Renal cortical epithelial cell (primary cell): ENCODE measurements at places on chromosomes 12 and 14.

DNA sequence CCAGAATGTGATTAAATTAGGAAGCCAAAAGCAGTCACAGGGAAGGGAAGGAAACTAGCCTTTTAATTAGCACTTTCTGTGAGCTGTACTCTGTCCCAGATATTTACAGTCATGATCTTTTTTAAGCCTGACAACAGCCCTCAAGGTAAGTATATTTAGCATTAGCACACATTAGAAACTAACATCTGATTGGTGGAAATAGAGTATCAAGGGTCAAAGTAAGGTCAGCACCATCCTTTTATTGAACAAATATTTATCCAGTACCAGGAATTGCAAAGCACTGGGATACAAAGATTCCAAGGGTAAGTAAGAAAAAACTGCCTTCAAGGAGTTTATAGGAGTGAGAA lies 28.2 kb downstream of the RPGRIP1 start:
- DNase-seq, result peak; percentile 20

DNA sequence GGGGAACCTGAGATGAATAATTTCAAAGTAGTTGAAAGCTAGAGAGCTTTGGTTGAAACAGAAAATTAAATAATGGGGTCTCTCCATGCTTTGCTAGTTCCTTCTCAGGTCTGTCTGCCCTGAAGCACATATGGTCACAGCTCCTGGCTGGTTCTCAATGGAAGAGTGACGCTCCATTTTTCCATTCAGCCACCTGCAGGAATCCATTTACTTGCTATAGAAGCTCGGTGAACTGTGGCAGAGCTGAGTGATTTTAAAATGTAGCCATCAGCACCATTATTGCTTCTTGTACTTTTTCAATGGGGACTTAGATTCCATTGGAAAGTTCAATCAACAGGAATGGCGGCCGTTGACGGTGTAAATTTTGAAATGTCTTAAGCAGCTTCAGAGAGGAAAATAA lies 525.2 kb downstream of the GLT1D1 start:
- DNase-seq, result no peak

DNA sequence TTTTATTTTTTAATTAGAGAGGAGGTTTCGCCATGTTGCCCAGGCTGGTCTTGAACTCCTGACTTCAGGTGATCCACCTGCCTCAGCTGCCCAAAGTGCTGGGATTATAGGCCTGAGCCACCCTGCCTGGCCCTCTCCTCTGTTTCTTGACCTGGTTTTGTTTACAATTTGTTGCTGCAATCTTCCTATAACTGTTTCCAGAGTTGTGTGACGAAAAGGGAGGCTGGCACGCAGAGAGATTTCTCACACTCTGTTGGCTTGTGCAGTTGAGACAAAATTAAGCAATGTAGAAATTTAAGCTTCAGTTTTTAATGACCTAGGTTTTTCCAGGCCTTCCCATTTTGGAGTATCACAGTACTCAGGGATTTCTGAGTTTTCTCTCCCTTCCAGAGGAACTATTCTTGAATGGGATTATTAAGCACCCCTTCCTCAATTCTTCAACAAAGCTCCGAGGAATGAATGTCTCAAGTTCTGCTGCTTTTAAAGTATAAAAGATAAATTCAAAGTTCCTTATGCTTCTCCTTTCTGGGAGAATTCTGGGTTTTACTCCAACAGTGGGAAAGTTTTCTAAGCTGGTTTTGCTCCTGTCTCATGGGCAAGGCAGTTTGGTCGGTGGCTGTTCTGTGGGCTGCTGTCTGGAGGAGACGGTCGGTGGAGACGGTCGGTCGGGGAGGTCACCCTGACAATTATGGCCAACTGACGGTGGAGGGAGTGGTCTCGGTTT lies 20.4 kb upstream of the FOS start:
- DNase-seq, result no peak

DNA sequence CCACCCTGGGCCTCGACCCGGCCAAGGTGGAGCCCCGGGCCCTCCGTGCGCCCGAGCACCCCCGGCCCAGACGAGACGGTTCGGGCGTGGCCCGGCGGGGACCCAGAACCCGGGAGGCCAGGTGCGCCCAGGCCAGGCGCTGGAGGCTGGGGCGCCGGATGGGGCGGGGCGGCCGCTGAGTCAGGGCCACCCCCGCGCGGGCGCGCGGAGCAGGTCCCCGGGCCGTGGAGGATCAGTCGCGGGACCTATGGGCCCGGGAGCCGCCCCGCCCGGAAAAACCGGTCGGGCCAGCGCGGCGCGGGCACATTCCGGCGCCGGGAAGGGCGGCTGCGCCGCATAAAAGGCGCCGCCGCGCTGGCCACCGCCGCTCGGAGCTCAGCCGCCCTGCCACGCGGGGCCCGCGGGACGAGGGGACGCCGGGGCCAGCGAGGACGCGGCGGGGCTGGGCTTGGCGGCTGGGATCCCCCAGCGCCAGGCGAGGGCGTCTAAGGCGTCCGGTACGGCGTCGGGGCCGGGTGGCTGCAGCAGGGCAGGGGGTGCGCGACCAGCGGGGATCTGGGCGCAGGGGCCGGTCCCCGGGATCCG lies 21.5 kb upstream of the KIF26A start:
- DNase-seq, result no peak

- DNase-seq, result no peak
Observed at GRCh38 chr14:54354096-54354495, 42.7 kb upstream of the CDKN3 start.

GRCh38 chr12:122403831-122404230 lies 18.6 kb downstream of the CLIP1 start:
- DNase-seq, result no peak

DNA sequence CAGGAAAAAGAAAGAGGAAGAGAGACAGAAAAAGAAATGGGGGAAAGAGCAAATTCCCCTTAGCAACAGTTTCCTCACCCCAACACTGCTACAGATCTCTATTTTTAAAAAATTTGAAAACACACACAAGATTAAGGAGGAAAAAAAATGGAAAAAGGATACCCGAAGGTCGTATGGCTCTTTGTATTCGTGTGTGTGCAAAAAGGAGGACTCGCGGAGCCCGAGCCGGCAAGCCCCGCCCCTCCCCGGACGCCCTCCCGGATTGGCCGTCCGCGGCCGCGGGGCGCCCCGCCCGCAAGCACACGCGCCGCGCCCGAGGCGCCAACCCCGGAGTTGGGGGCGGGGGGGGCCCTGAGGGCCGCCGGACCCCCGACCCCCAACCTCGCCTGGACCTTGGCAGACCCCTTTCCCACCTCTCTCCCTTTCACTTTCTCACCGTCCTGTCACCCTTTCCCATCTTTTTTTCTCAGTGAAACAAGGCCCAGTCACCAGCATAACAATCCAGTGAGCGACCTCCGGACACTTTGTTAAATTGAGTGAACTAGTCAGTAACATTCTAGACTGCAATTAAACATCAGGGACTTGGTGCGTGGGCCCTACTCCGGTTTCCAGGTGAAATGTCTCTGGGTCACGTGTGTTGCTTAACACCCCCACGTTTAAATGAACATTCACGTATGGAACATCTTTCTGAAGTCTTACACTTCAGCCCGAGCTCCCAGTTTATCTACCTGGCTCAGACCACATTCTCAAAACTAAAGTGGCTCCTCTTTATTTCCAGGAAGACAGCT lies at the start of gene C14orf93:
Gene C14orf93 (minus strand): TSS at position 205 of the 788 bp plus-strand sequence. CDS start 11,120 bp downstream, outside the sequence.
- peak; percentile 28 for DNase-seq

GRCh38 chr14:58763210-58763609 lies 125.4 kb downstream of the DACT1 start:
- DNase-seq, result no peak

DNA sequence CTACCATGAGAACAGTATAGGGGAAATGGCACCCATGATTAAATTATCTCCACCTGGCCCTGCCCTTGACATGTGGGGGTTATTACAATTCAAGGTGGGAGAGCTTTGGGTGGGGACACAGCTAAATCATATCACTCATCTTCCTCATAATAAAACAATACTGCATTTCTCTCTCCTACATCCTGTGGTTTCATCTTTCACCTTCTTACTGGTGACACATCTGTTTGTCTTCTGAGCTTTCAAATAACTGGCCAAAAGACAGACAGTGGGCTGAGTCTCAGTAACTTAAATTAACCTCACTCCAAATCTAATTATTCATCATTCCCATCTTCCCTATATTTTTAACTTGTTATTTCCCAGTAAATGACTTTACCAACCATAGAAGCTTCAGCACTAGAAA lies 729.7 kb upstream of the USP15 start:
- no peak for DNase-seq

DNA sequence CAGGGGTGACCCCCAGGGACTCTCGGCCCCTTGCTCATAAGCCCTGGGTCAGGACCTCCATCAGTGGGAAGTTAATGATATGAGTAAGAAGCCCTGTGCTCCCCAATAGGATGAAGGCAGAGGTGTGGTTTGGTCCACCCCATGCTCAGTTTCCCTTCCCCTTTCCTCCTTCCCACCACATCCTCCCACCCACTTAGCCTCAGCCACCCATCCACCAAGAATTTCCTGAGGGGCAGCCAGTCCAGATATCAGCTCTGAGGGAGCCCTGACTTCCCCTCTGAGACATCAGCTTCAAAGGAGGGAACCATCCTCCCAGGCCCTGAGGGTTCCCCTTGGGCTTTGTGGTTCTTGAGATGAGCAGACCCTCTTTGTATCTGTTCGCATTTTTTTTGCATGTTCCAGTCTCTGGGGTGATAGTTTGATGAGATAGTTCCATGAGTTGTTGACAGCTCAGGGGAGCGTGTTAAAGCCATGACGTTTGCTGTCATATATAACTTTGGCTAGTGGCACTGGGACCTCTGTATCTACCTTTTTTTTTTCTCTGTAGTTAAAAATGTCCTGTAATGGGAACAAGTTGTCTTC lies 71.2 kb downstream of the LGMN start:
- DNase-seq, result no peak

DNA sequence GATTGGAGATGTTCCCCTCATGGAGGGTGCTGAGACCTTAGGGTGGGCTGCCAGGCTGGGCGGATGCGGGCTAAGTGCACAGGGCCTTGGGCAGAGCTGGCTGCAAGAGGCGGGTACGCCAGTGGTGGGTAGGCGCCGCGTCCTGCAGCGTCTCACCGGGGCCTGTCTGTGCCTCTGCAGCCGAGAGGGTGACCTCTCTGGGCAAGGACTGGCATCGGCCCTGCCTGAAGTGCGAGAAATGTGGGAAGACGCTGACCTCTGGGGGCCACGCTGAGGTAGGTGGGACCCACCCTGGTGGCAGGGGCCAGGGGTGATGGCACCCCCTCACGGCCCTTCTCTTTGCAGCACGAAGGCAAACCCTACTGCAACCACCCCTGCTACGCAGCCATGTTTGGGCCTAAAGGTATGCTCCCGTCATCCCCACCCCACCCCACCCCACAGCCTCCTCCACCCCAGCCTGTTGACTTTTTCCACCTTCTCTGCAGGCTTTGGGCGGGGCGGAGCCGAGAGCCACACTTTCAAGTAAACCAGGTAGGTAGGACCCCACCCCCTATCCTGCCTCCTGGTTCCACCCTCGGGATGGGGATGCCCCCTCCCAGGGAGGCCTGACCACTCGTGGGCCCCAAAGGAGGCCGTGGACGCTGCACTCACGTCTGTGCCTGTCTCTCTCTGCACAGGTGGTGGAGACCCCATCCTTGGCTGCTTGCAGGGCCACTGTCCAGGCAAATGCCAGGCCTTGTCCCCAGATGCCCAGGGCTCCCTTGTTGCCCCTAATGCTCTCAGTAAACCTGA lies 1.5 kb downstream of the CRIP1 start:
- no peak for DNase-seq

GRCh38 chr14:64525354-64525753 lies 15.2 kb upstream of the HSPA2 start:
- DNase-seq, result no peak

- DNase-seq, result no peak
Observed at GRCh38 chr12:11758510-11759493, 109.3 kb downstream of the ETV6 start.

GRCh38 chr14:79551523-79551922 lies 659.8 kb downstream of the DIO2 start:
- no peak for DNase-seq

DNA sequence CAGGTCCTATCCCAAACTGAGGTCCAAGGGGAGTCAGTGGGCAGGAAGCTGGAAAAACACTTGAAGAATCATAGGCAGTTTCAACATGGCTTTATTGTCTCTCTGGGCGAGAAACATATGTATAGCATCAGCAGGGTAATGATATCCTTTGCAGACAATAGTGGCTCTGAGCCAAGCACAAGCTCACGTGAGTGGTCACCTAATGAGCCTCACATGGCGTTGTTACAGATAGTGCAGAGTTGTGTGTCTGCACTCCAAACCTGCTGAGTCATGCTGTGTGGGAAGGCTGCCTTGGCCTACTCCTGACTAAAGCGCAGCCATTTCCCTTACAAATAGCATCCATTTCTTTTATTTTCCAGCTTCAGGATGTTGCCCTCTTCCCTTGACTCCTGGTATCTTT lies 105.2 kb upstream of the SYT1 start:
- DNase-seq, result peak; percentile 16

- no peak for DNase-seq
Observed at GRCh38 chr14:98834119-98834518, 437.9 kb downstream of the BCL11B start.

GRCh38 chr14:22535126-22535525 lies 53.9 kb downstream of the DAD1 start:
- no peak for DNase-seq

DNA sequence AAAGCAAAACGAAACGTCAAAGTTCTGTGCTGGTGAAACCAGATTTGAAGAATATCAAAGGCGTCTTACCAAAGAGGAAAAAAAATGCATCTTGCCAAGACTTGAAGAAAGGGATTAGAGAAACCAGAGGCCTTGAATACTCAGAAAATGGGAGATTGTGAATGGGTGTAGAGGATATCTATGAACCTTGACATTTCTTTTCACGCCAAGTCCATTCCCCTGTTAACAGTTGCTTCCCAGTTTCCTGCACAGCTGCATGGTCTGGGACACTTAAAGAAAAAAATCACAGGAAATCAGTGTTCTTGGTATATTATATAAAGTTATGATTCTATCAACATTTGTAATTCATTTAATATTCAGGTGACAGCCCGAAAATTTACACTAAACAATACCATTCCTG lies 1.4 kb upstream of the GTF2A1 start:
- DNase-seq, result no peak

GRCh38 chr12:64450711-64451486 lies 1.0 kb upstream of the TBK1 start:
- peak; percentile 55 for DNase-seq

DNA sequence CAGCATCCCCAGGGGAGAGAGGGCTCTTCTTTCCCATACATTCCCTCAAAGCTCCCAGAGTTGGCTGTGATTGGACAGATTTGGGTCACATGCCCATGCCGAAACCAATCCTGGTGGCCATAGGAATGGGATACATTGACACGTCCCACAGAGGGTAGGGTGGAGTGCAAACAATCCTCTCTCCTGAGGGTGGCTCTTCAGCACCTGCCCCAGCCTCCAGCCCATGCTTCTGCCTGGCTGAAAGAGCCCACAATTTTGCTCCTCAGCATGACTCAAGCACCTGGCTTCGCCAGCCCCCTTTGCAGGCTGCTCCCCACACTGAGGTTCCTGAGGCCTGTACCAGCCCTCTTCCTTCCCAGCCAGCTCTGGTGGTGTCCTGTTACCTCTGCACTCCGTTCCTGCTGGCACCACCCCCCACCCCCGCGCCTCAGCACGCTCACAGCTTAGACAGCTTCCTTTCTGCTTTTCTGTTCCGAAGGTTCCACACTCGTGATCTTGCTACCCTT lies 71.7 kb downstream of the CCDC92 start:
- peak; percentile 2 for DNase-seq

GRCh38 chr12:27619308-27619707 lies 76.9 kb upstream of the REP15 start:
- peak; percentile 70 for DNase-seq
